CD4-positive, alpha-beta T cell treated with Interferon alpha-2 for 1 hour (primary cell): ENCODE measurements at places on chromosomes 16 and 17.
A peak's percentile ranks its signal among the peaks of the same experiment; 100 is the strongest.

DNA sequence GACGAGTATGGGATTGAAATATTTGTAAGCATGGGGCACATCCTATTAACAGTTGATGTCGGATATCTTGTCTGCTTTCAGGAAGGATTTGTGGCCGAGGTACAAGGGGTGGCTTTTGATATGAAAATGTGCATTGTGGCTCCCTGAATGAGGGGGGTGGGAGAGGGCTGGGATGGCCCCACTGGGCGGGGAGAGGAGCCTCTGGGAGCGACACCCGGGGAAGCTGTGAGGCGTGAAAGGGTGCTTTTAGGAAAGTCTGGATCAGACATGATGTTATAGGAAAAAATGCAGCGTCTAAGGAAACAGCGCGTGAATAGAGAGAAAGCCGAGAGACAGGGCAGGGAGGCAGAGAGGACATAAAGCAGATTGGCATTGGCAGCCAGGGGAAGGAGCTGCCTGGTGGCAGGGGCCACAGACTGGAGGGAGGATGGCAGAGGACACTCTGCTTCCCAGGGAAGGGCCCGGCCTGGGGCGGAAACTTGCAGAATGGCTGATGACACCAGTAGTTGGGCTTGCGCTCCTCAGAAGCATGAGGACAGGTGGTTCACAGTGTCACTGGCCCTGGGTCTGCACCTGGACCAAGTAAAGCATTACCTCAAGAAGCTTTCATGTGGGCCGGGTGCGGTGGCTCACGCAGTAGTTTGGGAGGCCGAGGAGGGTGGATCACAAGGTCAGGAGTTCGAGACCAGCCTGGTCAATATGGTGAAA, 95.7 kb downstream of the NTN1 start:
- no peak for DNase-seq

- DNase-seq, result no peak
Measured at GRCh38 chr17:44076716-44077594, 6.4 kb downstream of the G6PC3 start.

DNA sequence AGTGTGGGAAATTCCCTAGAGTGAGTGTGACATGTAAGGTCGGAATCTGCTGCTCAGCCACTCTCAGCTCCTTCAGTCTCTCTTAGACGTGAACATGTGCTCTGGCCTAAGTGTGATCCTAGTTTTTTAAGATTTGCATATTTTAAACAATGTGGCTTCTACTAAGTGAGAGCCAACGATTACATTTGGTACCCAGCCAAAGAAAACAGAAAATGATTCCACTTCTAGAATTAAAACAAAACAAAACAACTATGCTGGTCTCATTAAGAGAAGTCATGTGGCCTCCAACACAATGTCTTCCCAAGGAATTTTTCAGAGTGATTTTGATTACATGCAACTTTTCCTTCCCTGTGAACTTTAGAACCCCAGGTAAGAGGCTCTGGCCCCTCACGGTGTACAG, 10.1 kb downstream of the TMEM238L start:
- no peak for DNase-seq

DNA sequence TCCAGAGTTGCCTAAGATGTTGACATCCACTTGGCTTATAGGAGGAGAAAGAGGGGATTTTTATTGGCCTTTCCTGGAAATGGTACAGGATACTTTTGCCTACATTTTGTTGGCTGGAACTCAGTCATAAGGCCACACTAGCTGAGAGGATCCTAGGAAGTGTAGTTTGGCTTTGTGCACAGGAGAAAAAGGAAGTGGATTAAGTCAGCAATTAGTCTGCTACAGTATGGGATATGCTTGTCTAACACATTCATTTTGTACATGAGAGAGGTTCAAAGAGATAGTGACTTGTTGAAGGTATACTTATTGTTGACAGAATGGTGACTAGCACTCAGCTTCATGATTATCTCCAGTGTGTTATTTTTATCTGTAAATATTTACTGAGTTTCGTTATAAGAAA, 10.3 kb downstream of the UTP18 start:
- DNase-seq, result no peak

DNA sequence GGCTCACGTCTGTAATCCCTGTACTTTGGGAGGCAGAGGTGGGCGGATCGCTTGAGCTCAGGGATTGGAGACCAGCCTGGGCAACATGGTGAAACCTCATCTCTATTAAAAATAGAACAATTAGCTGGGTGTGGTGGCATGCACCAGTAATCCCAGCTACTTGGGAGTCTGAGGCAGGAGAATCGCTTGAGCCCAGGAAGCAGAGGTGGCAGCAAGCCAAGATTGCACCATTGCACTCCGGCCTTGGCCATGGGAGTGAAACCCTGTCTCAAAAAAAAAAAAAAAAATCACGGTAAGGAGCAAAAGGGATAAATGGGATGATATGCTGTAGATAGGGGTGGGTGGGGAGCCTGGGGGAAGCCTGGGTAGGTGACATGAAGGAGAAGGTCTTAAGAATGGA, 20.4 kb upstream of the TMEM98 start:
- no peak for DNase-seq

DNA sequence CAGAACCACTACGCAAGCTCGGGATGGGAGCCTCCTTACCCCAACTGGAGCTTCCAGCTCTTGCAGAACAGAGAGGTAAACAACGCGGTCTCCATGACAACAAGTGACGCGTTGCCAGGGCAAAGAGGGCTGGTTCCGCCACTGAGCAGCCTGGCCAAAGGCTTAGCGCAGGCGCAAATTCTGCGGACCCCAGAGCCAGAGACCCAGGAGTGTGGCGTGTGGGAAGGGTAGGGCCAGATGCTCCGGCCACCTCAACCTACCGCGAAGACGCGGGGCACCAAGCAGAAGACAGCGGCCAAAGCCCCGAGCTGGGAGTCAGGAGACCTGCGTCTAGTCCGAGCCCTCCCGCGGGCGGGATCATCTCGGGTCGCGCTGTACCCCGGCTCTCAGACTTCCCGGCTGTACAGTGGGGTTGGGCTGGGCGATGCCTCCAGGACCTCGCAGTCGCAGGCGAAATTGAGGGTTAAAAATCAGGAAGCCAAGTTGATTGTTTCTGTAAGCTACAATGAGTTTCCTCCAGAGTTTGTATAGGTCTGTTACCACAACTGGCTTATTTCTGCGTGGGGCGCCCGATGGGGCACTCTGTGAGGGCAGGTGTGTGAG, at the start of gene TEKT1:
Gene TEKT1, minus strand, starts transcription at position 69 of the 603 bp plus-strand sequence. CDS start 1,353 bp downstream, outside the sequence.
- peak; percentile 84 for DNase-seq

DNA sequence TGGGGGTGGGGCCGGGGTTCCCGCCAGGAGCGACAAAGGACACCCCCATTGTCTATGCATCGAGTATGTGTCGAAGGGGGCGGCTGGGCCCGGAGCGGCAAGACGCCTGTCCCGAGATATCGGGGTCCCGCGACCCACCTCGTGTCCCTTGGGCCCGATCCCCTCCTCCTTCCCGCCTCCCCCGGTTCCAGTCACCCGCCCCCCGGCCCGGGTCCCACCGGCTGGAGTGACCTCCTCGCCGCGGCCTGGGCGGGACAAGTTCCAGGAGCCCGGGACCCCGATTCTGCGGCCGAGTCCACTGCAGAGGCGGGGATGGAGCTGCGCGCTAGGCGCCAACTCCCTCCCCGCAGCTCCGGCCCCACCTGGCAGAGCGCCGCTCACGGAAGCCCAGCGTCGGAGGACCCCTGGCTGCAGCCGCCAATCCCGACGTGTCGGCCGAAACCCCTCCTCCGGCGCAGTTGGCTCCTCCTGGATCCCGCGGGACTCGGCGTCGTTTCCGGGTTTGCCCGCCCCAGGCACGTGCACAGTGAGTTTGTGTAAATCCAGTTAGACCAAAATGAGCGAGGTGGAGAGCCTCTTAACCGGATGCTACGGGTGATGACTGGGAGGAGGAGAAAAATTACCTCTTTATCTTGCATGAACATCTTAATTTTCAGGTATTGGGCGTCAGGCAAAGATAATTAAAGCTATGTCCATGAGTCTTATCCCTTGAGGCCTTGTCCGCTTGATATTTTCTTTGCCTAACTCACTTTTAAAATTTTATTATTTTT, at the start of gene NMRAL1:
Gene NMRAL1, minus strand, starts transcription at position 434 of the 770 bp plus-strand sequence. CDS start 493 bp downstream, outside the sequence.
- DNase-seq, result peak; percentile 85

GRCh38 chr17:7423679-7424078, 1.7 kb upstream of the SPEM2 start:
- DNase-seq, result no peak

DNA sequence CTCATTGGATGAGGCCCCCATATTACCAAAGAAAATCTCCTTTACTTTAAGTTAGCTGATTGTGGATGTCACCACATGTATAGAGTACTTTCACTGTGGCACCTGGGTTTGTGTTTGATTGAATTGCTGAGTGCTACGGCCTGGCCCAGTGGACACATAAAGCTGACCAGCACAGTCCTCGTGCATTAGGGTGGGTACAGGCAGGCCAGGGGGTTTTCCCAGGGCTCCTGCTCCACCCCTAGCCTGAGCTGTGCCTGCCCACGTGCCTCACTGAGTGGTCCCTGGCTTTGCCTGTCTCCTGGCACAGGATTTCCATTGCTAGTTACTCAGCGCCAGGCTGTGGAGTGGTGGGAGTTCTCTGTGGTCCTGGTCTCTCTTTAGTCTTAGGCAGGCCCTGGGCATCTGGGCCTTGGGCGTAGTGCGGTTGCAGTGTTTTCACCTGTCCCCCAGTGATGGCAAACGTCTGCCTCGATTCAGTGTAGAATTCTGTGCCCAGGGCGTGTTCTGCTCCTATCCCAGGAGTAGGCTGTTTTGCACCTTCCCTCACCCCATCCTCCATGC, 86.0 kb downstream of the RPTOR start:
- no peak for DNase-seq

- no peak for DNase-seq
Measured at GRCh38 chr17:56424543-56425044, 168.9 kb upstream of the NOG start.

DNA sequence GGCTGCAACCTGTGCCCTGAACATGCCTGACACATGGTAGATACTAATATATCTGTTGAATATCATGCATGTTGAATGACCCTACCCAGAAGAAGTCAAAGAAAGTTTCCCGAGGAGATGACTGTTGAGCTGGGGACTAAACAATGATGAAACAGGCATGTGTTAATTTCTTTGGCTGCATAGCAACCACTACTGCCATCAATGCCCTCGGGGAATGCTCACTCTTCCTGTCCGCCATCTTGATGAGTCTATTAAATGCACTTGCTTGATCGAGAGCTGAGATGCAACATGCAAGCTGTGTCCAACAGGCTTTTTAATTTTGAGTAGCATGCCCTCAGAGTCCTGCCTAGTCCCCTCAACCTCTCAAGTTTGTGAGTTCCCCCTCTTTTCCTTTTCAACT, 31.3 kb downstream of the GRIN2A start:
- DNase-seq, result no peak

DNA sequence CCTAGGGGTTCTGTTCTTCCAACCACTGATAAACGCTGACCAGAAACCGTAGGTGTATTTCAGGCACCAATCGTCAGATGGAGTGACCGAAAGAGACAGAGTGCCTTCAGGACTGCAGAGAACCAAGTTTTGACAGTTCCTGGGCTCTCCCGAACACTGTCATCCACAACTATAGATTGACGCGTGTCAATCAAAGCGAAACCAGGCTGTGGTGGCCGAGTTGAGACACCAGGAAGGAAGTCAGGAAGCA, 11.9 kb upstream of the AURKB start:
- DNase-seq, result no peak

DNA sequence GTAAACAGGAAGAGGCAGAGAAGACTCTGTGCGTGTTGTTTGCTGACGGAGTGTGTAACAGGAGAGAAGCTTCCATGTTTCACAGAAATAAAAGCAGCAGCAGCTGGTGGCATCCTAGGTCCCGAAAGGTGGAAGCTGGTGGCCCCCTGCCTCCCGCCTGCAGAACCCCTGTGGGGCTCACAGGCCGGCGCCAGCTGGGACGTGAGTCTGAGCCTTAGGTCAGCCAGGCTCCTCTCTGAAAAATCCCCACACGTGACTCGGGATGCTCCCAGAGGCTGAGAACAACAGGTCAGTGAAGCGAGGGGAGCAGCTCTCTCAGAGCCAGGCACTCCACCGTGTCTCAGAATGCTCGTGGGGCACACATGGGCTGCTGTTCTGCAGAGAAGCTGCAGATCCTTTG, 27.4 kb downstream of the TMEM204 start:
- no peak for DNase-seq

GRCh38 chr17:82433560-82434215, 15.3 kb upstream of the OGFOD3 start:
- no peak for DNase-seq

DNA sequence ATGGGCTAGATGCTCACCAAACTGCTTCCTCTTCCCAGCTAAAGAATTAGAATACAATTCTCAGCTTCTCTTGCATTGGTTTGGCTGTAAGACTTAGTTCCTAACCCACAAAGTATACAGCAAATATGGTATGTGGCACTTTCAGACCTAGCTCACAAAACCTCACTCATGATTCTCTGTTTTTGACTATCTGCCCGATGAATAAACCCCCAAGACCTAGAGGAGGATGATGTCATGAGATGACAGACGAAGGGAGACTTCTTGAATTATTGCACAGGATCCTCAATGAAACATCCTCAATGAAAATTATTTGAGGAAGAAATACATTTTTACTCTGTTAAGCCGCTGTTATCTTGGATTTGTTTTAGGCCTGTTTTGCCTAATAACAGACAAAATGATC, 14.3 kb downstream of the CNOT1 start:
- no peak for DNase-seq

DNA sequence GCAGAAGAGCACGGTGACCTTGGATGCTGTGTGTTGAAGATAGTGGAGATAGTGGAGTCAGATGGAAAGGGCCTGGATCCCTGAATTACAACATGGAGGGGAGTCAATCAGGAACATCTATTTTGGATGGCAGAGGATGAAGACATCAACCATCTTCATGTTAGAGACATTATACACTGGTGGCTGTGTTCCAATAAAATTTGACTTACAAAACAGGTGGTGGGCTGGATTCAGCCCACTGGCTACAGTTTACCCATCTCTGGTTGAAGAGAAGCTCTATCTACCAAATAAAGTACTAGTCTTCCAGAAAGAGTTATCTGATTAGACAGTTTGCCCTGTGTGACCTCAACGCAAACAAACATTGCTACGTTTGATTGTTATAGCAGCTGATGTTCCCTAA, 247.2 kb downstream of the XYLT1 start:
- DNase-seq, result no peak

DNA sequence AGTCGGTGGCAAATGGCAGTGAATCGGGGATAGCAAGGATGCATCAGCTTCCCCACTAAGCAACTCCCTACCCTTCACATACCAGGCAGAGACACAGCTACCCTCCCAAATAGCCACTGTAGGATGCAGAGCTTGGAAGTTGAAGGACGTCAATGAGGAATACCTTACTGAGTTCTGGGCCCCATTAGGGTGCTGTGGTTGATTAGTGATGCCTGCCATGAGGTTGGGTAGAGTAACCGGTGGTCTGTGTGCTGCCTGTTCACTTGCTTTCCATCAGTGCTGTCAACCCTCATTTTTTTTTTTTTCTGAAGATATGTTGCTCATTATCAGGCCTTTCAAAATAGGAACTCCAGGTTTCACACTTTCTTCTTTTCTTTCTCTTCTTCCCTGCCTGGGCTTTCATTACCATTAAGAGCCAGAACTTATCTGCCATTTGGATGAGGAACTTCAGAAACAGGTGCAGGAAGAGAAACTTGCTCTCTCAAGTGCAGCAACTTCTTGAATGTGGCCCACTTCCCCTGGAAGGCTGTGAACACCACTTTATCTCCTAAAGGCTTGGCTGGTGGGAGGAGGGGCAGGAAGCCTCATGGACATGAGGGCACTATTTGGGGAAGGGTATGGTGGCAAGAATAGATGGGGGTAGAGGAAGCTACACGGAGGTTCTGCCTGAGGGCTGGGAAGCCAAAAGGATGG, 183.5 kb downstream of the NTN1 start:
- DNase-seq, result no peak

GRCh38 chr17:57604771-57605674, 140.1 kb downstream of the CCDC182 start:
- DNase-seq, result peak; percentile 59
